RWPE2 (cell line): ENCODE measurements at places on chromosomes 2 and 18.

DNA sequence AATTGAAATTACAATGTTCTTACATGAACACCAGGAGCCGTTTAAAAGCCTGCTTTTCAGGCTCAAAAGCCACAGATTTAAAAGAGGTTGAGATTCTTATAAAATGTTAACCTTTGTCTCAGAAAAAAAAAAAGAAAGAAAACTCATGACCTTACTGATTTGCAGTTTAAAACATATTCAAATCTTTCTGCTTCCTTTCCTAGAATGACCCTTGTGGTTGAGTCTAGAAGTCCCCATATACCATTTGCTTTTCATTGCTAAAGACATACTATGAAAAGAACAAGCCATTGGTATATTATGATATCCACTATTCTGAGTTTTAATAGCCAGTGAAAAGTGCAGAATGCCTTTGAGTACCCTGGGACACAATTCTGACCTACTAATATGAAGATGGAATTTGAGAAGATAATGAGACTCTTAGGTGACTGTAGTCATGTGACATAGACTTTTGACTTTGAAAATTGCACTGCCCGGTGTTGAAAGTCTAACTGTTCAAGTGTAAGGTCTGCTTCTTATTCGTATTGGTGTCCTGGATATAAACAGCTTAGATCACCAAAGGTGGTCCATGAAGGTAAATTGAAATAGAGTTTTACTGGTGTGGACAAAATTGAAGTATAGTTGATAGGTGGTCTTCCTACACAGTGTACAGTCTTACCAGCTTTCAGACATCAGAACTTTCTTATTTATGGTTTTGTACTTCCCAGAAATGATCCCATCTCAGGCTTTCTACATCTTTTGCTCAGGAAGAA, 117.0 kb downstream of the DOCK10 start:
- no peak for DNase-seq

GRCh38 chr2:236827997-236828396, 257.7 kb upstream of the COPS8 start:
- no peak for DNase-seq

GRCh38 chr2:96831679-96832078, 12.1 kb downstream of the ANKRD23 start:
- DNase-seq: no peak

DNA sequence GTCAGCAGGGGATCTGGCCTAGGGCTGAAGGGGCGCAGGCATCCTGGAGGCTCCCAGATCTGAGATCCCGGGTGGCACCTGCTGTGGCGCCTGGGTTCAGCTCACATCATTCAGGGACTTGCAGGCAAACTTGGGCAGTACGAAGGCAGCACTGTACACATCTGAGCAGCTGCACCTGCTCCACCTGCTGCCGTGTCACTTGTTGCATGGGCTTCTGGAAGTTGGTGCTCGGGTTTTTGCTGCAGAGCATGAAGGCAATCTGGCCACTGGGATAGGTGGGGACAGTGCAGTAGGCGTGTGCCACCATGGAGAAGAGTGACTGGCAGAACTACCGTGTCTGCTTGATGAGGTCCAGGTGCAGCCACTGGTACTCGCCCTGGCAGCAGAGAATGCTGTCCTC, 48.6 kb downstream of the UGGT1 start:
- no peak for DNase-seq

GRCh38 chr18:2570772-2571199, 519 bp downstream of the METTL4 start:
- DNase-seq: peak; percentile 75

DNA sequence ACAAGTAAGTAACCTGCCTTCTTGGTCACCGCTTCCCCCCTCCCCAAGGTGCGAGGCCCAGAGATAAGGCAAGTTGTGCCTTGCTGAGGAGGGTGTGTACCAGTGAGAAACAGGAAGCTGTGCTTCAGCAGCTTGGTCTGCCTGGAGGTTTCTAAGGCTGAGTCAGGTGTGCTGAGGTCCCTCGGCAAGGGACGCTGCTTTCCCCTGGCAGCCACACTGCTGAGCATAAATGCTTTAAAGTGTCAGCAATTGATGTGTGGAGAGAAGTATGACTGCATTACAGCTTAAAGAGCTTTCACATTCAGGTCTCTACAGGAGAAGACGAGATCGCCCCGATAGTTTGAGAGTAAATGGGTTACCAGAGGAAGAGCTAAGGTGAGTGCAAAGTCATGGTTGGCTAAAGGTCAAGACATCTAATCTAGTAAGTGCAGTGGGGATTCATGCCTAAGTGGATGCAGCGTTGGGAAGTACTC, 86.9 kb downstream of the LIMS1 start:
- DNase-seq: peak; percentile 69

- no peak for DNase-seq
Measured at GRCh38 chr2:19358242-19359020, at the start of gene OSR1. OSR1 (minus strand) TSS chr2:19358623; CDS start chr2:19353805, 4,818 bp downstream.

DNA sequence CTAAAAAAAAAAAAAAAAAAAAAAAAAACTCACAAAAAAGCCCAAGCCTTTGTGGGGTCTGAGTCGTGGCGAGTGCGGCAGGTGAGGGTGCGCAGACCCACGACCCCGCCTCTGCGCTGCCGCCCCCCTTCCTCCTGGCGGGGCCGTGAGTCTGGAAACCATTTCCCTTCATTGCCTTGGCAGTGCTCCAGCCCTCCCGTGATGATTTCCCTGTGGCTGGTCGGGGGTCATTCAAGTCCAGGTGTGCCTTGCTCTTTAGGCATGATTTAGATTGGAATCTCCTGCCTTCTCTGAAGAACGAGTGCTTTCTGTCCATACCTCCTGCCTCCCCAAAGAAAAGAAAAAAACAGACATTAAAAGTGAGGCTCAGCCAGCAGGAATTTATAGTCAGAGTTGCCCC, 161.8 kb downstream of the FAM210A start:
- DNase-seq: no peak

DNA sequence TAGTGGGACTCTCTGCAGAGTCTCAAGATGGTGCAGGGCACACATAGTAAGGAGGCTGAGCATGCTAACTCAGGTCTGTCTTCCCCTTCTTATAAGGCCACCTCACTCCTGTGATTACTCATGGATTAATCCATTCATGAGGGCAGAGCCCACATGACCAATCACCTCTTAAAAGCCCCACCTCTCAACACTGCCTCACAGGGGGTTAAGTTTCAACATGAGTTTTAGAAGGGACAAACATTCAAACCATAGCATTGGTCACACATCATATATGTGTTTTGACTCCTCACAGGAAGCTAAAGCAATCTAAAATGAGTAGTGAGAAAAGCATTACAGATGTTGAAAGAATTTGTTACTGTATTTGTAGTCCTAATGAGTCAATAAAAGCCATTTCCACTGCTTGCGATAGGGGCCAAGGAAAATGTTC, 57.5 kb downstream of the DTNA start:
- peak; percentile 53 for DNase-seq

DNA sequence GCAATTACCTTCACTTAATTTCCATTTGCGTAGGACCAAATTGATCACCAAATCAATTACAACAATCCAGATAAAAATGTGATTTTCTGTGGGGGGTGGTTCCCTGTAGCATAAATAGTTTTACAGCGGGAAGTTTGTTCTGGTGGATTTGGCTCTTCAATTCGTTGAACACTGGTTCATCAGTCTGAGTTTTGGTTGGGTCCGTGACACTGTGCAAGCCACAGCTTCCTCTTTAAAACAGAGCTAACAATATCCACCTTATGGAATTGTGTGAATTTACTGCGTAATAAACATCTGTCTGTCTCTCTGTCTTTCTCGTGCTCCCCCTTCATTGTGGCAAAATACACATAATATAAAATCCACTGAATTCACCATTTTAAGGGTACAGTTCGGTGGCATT, 310.8 kb downstream of the TGIF1 start:
- DNase-seq: no peak

GRCh38 chr2:70019096-70019495, 57.7 kb upstream of the ASPRV1 start:
- DNase-seq: no peak

DNA sequence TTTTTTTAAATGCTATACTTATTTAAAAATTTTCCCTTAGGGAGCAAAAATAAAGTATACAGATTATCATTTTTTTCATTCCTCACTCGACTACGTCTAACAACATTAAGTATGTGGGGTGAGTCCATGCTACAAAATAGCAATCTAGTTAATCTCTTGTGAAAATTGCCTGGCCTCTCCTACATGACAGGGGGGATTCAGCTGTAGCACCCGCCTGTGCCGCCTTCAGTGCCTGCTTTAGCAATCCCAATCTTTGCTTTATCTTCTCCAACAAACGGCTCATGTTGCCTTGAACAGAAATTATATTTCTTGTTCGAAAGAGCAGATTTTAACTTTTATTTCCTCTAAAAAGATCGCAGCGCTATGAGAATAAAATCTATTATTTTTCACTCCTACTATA, 2.4 kb upstream of the SOX11 start:
- no peak for DNase-seq

DNA sequence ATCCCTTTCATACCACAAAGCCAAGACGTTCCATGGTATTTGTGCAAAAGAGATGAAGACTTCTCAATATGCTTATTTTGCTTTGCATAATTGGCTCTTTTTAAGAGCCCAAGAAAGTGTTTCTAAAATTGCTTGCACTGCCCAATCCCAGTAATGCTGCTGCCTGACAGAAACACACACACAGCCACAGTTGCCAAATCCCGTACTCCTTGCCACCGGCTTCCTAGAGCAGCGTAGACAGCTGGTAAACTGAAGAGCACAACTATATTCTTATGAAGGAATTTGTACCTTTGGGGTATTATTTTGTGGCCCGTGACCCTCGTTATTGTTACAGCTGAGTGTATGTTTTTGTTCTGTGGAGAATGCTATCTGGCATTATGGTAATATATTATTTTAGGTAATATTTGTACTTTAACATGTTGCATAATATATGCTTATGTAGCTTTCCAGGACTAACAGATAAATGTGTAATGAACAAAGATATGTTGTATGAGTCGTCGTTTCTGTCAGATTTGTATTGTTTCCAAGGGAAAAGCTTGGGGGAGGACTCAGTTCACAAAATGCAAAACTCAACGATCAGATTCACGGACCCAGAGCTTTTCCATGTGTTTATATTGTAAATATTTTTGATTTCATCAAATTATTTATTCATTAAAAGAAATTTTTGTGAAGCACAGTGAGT, 202.9 kb upstream of the RAB12 start:
- DNase-seq: no peak

GRCh38 chr2:10425699-10426098, 22.4 kb downstream of the ODC1 start:
- DNase-seq: no peak
